ENCODE measurements at places on chromosomes 5 and 9.
A peak's percentile ranks its signal among the peaks of the same experiment; 100 is the strongest.

- no peak for DNase-seq
Measured at GRCh38 chr9:27362447-27363210, 65.7 kb upstream of the EQTN start.

GRCh38 chr9:130824643-130825350 lies 10.3 kb upstream of the ABL1 start:
- DNase-seq: peak; percentile 62

DNA sequence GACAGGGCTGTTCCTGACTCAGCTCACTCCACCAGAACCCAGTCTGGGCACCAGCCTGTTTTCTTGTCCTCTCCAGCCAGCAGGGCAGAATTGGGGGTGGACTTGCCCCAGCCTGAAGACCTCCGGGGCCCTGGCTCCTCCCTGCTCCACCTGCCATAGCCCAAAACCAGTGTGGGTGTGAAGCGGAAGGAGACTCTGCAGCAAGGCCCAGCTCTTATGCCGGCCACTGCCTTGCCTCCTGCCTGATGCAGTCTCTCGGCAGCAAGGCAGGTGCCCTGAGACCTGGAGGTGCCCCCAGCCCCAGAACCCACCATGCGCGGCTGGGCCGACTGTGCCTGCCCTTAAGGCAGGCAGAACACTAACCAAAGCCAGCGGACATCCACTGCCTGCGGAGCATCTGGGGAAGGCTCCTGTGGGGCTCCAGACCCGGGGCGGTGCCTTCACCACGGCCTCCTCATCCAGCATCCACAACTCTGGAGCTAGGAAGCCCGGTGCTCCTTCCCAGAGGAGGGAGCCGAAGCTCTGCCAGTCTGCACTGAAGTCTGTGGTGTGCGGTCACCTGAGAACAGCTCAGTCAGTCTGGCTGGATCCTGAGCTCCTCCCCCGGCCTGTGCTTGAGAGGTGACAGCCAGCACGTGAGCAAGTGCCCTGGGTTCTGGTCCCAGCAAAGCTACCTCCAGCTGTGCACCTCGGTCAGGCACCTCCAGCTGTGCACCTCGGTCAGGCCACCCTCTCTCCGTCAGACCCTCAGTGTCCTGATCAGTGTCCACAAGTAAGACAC lies 116.7 kb downstream of the ADAMTS2 start:
- DNase-seq: no peak

- DNase-seq: no peak
Measured at GRCh38 chr5:124867137-124867704, 120.8 kb upstream of the ZNF608 start.

- DNase-seq: no peak
Measured at GRCh38 chr5:118793091-118793490, 195.3 kb downstream of the DTWD2 start.

GRCh38 chr9:131033269-131034224 lies 24.6 kb downstream of the LAMC3 start:
- no peak for DNase-seq

DNA sequence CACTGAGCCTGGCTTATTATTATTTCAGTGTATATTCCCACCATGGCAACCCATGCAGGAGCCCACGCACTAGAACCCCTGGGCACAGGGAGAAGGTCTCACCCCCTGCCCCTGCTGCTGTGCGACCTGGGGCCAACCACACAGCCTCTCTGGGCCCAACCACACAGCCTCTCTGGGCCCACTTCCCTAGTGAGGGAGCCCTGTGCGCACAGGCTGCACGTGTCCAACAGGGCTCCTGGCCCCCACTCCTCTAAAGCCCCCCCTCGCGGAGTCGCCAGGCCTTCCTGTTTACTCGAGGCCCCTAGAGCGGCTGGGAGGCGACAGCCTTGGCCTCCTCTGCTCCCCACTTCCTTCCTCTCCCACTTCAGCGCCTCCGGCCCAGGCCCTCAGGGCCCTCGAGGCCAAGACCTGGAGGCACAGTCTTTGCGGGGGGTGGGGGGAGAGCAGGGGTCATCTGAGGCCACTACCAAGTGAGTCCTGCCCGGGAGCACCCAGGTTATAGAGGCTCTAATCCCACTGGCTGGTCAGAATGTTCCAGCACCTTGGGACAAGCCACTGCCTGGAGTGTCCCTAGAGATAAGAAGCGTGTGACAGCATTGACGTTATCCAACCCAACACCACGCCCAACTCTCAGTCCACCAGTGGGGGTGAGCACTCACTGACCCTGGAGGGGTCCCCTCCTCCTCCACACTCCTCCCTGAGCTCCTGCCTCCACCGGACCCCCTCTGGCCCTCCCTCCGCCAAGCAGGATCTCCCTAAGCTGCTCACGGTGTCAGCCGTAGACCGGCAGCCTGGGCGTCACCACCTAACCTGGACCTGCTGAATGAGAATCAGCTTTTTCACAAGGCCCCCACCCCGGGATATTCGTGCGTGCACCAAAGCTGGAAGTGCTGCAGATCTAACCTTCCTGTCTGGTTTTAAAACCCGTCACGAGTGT lies 7.9 kb upstream of the ENG start:
- DNase-seq: no peak

DNA sequence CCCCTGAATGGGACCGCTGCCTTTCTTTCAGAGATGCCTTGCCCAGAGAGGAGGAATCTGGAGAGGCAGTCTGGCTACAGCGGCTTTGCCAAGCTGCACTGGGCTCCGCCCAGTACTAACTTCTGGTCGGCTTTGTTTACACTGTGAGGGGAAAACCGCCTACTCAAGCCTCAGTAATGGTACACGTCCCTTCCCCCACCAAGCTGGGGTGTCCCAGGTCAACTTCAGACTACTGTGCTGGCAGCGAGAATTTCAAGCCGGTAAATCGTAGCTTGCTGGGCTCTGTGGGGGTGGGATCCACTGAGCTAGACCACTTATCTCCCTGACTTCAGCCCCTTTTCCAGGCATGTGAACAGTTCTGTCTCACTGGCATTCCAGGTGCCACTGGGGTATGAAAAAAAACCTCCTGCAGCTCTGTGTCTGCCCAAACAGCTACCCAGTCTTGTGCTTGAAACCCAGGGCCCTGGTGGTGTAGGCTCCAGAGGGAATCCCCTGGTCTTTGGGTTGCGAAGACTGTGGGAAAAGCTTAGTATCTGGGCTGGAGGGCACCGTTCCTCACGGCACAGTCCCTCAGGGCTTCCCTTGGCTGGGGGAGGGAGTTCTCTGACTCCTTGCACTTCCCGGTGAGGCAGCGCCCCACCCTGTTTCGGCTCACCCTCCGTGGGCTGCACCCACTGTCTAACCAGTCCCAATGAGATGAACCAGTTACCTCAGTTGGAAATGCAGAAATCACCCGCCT lies 171.2 kb downstream of the CWC27 start:
- DNase-seq: no peak

DNA sequence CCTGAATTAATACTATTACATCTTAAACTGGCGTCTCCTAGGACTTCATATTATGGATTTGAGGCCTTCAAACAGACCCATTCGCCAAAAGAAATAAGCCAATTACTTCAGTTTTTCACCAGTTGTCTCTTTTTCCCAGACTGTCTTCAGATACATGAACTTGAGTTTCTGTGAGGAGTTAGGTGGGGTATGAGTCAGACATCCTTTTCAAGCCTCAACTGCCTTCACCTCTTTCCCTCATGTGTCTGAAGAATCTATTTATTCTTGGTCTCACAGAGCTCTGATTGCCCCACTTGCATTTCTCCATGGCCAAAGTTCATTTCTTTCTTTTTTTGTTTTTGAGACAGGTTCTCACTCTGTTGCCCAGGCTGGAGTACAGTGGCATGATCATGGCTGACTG lies 12.5 kb downstream of the WNT8A start:
- DNase-seq: no peak

DNA sequence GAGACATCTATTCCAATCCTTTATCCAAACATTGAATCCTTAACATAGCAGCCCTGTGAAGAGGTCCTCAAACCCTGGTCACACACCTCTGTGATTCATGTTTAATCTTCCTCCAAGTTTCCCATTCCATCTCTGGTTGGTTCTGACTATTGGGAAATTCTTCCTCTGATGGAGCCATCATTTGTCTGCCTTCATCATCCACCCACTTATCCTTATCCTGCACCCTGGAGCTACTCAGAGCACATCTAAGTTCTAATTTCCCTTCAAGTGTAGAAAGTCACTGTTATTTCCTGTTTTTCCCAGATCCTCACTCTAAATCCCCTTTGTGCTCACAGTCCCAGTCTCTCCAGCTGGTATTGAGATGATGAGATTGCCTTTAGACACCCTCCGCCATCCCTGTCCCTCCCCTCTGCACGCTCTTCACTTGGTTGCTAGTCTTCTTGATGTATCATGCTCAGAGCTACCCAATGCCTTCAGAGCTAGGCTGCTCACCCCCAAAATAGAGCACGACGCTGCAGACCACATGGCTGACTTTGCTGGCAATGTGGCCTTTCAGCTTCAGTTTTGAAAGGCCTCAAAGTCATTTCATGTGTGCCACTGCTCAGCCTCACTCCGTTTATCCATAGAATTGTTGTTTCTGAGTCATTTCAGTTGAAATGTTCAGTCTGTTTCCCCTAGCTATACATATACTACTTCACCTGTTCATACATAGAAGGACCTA lies 154.3 kb downstream of the PALM2AKAP2 start:
- DNase-seq: no peak

- no peak for DNase-seq
Measured at GRCh38 chr9:93264338-93265125, 80.6 kb downstream of the WNK2 start.

DNA sequence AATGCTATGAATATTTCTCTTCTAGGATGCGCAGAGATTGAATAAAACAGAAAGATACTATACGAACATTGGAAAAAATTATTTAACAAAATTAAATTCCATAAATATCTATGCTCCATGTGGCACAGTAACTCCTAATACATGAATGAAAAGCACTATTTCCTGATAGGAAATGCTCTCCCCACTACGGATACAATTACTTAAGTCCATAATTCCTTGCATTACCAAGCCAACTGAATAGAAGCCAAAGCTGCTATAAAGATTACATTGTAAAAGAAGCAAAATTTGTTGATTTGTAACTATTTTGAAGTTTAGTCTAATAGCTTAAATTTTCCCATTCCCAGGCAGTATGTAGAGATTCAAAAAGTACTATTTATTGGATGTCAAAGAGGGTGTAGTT lies 61.8 kb upstream of the SNX2 start:
- no peak for DNase-seq

GRCh38 chr9:114114364-114114763 lies 15.3 kb upstream of the KIF12 start:
- DNase-seq: no peak

GRCh38 chr9:137272241-137273094 lies 5.1 kb upstream of the TOR4A start:
- DNase-seq: no peak

GRCh38 chr9:99139868-99140267 lies 35.0 kb downstream of the TGFBR1 start:
- DNase-seq: no peak

GRCh38 chr9:40913096-40913719 lies 215.3 kb downstream of the FOXD4L6 start:
- no peak for DNase-seq

- DNase-seq: no peak
Measured at GRCh38 chr9:3794635-3795034, 268.8 kb upstream of the RFX3 start.

DNA sequence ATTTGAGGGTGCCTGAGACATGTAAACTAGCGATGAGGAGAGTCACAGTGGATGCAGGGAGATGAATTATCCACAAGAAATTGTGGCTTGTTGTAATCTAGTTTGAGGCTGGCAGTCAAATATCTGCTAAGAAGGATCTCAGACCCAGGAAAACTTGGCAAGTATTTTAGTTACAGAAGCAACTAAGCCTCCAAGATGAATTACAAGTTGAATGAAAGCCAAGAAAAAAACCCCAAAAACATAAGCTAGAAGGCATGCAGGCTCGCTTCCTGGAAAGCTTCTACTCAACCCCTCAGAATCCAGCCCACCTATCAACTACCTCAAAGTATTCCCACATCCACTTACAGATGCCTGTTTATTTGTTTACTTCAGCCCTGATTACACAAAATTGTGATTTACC lies 696.9 kb downstream of the MAT2B start:
- no peak for DNase-seq

GRCh38 chr9:26412446-26412845 lies 480.2 kb downstream of the CAAP1 start:
- no peak for DNase-seq

- no peak for DNase-seq
Measured at GRCh38 chr5:72550595-72550994, 43.4 kb upstream of the ZNF366 start.

GRCh38 chr9:137275588-137276472 lies 1.7 kb upstream of the TOR4A start:
- DNase-seq: no peak

DNA sequence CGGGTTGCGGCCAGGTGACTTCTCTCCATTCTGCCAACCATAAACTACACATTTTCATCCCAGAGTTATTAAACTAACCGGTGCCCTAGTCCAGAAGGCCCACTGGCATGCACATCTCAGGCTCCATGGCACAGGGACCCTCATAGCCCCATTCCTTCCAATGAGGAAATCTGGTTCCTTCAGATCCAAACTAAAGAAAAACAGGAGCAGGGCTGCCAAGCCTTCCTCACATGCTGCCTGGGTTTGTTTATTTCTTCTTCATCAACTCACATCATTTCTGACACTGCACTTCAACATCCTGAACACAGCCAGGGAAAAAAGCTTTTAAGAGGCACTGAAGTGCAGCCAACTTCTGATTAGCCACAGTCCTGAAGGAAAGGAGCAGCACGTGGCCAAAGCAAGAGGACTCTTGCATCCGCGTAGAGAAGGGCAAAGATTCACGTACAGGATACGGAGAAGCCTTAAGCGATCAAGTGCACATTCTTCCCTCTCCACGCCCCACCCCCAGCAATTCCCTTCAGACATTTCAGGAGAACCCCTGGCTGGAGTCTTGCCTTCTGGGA lies 22.5 kb downstream of the LHFPL2 start:
- DNase-seq: no peak

- DNase-seq: no peak
Measured at GRCh38 chr5:35248843-35249780, 18.8 kb upstream of the PRLR start.

- DNase-seq: no peak
Measured at GRCh38 chr5:57724836-57725235, 242.2 kb upstream of the ACTBL2 start.

- DNase-seq: no peak
Measured at GRCh38 chr5:1317921-1318565, 23.2 kb upstream of the TERT start.

GRCh38 chr5:67021031-67021430 lies 175.6 kb downstream of the CD180 start:
- no peak for DNase-seq

All from renal cortex interstitium (tissue), 15 donors.